Right renal pelvis (tissue), 4 donors: ENCODE measurements at places on chromosomes 13 and 19.

DNA sequence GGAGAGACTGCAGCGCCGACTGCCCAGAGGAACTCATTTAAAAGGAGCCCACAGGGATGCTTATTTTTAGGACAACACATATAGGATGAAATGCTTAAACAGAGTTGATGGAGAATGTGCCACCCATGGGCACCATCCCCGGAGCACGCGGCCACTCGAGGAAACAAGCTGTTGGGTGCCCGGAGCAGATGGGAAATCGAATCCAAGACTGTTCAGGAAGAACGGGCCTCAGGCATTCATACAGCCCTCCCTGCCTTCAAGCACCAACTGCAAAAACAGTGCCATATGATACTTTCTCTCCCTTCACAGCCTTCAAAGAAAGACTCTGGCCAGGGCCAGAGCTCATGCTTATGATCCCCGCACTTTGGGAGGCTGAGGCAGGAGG, 40.2 kb downstream of the RAB20 start:
- no peak for DNase-seq

GRCh38 chr13:46490129-46490528, 62.8 kb upstream of the LRCH1 start:
- no peak for DNase-seq

DNA sequence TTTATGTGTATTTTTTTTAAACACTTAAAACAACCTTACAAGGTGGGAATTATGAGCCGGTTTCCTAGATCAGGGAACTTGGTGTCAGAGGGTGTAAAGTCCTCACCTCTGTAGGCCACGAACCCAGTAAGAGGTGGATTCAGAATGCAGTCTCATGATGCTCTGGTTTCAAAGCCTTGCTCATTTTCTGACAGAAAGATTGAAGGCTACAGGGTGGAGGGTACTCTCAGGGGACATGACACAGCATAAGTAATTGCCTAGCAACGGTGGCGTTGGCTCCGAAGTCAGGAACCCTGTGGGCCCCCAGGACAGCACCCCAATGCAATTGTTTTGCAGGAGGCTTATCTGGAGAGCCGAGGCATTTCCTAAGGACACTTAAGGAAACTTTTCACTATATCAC, 794.7 kb downstream of the EFNB2 start:
- DNase-seq, result no peak

GRCh38 chr13:110330491-110331011, 23.5 kb downstream of the COL4A2 start:
- no peak for DNase-seq
